Activated T-helper 1 cell treated with anti-CD3 and anti-CD28 coated beads, Interleukin-2, amount 50 U/mL, for 16 hours (primary cell): ENCODE measurements at places on chromosomes 16 and 17.

DNA sequence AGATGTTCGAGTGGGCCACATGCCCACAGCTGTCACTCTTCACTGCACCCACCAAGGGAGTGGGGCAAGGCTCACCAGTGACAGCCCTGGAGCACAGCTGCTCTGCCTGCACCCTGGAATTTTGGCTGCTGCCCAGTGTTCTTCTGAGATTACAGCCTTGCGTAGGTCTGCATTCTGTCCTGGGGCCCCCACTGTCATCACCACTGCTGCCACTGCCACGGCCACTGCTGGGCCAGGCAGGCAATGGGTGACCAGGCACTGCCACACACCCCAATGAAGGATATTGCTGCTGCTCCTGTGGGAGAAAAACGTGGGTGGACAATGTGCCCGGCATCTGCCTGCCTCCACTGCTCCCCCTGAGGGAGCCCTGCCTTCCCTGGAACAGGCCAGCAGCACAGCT, 1717.0 kb downstream of the TP53TG3F start:
- no peak for DNase-seq

GRCh38 chr16:14400285-14400977, 229.6 kb downstream of the PARN start:
- no peak for DNase-seq

DNA sequence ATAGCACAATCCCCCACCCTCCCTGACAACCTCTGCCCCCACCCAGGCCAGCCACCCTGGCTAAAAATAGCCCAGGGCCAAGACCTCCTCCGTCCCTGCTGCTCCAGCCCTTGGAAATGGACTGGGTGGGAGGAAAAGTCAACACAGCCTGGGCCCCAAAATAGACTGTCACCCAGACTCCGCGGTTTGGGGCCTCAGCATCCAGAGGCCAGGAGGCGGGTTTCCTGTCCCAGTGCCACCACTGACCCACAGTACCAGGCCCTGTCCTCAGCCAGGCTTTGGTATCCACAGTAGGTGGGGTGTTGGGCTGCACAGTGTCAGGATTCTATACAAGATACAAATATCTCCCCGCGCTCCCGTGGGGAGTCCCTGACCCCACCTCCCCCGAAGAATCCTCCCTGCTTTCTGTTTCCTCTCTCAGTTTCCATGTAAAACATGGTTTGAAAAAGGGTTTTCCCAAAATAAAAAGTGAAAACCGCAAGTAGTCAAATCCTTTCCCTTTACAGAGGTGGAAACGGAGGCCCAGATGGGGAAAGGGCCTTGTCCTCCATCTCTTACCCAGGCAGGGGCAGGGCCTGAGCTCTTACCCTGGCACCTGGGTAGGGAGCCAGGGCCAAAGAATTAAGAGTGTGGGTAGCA, 20.1 kb downstream of the CPNE2 start:
- DNase-seq: no peak

GRCh38 chr17:10585529-10585928, 36.1 kb upstream of the MYH2 start:
- no peak for DNase-seq
